ENCODE measurements at places on chromosomes 12 and 14.
A peak's percentile ranks its signal among the peaks of the same experiment; 100 is the strongest.

DNA sequence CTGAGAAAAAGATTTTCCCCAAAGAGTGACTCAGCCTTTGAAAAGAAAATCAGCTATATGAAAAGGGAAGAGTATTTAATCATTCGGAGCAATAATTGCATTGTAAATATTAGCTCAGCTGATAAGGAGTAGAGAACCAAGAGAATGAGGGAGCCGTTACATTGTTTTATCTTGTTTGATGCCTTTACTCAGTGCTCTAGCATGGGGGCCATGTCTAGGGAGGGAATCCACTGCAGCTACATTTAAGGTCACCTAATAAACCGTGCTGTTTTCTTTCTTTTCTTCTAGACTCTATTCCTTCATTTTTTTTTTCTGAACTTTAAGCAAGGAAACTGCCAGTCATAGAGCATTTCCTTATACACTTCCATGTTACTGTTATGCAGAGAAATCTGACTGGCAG, 447.0 kb downstream of the DIO2 start:
- DNase-seq = no peak
- H3K36me3 ChIP-seq = no peaks in the 10 kb centered on the region
- no peaks in the 10 kb centered on the region for H3K27me3 ChIP-seq
- no peaks in the 10 kb centered on the region for H3K4me1 ChIP-seq

- no peaks in the 10 kb centered on the region for H3K27me3 ChIP-seq
- H3K4me1 ChIP-seq = no peaks in the 10 kb centered on the region
- no peak overlapping the region for H3K4me3 ChIP-seq
- H3K27ac ChIP-seq = no peak overlapping the region
Observed at GRCh38 chr14:22400655-22401259, 188.3 kb downstream of the DAD1 start.

- DNase-seq = no peak
- no peak overlapping the region for H3K27ac ChIP-seq
- H3K27me3 ChIP-seq = no peaks in the 10 kb centered on the region
- no peak overlapping the region for H3K4me3 ChIP-seq
- H3K36me3 ChIP-seq = no peaks in the 10 kb centered on the region
- H3K4me1 ChIP-seq = no peaks in the 10 kb centered on the region
Observed at GRCh38 chr14:104361921-104362681, 217.5 kb upstream of the C14orf180 start.

DNA sequence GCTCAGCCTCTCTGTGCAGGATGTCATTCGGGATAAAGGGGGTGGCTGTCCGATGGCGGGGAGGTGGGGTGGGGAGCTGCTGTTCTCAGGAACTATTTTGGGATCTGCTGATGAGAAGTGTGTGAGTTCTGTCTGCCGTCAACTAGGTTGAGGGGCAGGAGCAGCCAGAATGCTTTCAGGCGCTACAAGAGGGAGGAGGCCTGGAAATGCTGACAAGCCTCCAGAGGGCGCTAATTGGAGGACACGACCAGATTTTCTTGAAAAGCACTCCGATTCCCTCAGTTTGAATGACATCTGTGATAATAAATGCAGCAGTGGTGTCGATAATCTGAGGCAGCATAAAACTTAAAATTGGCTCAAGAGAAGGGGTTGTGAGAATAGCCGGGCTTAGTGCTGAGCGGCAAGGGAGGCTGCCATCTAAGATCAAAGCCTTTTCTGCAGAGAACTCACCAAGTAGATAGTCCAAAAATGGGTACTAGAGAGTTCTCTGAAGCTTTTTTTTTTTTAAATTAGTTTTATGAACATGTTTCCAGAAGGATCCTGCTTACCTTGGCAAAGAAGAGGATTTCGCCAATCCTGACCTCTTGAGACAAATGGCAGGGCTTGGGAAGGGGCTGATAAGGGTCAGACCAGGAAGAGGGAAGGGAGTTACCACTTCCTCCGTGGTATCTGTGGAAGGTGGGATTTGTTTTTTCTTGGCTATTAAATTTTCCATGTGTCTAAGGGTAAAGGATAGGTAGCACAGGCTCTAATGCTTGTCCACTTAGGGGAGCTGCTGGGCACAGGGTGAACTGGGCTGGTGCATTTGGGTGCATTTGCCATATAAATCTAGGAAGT, 94.4 kb downstream of the CRACR2A start:
- no peak overlapping the region for H3K27ac ChIP-seq
- H3K4me1 ChIP-seq = no peaks in the 10 kb centered on the region
- H3K27me3 ChIP-seq = no peaks in the 10 kb centered on the region
- H3K36me3 ChIP-seq = peaks cover 50% of the 10 kb centered on the region
- H3K4me3 ChIP-seq = no peak overlapping the region

GRCh38 chr14:104299993-104300761, 161.8 kb downstream of the KIF26A start:
- no peak overlapping the region for H3K27ac ChIP-seq
- no peaks in the 10 kb centered on the region for H3K4me1 ChIP-seq
- H3K27me3 ChIP-seq = no peaks in the 10 kb centered on the region
- H3K36me3 ChIP-seq = no peaks in the 10 kb centered on the region
- peak; percentile 38 for DNase-seq

DNA sequence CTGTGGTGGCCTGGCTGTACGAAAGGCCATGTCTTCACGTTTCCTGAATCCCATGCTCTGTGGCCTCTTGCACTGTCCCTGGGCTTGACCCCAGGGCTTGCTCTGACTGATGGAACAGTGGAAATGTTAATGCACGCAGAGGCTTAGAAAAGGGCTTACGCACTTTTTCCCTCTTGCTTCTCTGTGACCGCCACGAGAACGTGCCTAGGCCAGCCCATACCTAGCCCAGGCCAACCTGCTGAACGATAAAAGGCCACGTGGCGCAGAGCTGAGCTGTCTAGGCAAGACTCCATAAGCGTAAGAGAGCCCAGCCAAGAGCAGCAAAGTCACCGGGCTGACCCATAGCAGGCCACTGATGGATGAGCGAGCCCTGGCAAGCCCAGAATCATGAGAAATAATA, 18.3 kb downstream of the TTC7B start:
- no peaks in the 10 kb centered on the region for H3K4me1 ChIP-seq
- H3K27ac ChIP-seq = no peak overlapping the region
- no peak overlapping the region for H3K4me3 ChIP-seq
- H3K36me3 ChIP-seq = no peaks in the 10 kb centered on the region
- DNase-seq = no peak

DNA sequence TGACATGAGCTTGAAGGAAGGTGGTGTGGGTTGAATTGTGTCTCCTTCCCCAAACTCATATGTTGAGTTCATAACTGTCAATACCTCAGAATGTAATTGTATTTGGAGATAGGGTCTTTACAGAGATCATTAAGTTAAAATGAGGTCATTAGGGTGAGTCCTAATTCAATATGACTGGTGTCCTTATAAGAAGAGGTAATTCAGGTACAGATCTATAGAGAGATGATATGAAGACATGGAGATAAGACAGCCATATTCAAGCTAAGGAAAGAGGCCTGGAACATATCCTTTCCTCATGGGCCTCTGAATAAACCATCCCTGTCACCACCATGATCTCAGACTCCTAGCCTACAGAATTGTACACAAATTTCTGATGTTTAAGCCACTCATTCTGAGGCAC, 514.7 kb upstream of the MGAT4C start:
- H3K27me3 ChIP-seq = no peaks in the 10 kb centered on the region
- no peaks in the 10 kb centered on the region for H3K4me1 ChIP-seq
- no peak overlapping the region for H3K27ac ChIP-seq
- H3K36me3 ChIP-seq = no peaks in the 10 kb centered on the region

- no peak overlapping the region for H3K27ac ChIP-seq
- DNase-seq = no peak
- H3K36me3 ChIP-seq = no peaks in the 10 kb centered on the region
- no peak overlapping the region for H3K4me3 ChIP-seq
- no peaks in the 10 kb centered on the region for H3K4me1 ChIP-seq
Observed at GRCh38 chr14:49549881-49550280, 36.3 kb downstream of the RPS29 start.

DNA sequence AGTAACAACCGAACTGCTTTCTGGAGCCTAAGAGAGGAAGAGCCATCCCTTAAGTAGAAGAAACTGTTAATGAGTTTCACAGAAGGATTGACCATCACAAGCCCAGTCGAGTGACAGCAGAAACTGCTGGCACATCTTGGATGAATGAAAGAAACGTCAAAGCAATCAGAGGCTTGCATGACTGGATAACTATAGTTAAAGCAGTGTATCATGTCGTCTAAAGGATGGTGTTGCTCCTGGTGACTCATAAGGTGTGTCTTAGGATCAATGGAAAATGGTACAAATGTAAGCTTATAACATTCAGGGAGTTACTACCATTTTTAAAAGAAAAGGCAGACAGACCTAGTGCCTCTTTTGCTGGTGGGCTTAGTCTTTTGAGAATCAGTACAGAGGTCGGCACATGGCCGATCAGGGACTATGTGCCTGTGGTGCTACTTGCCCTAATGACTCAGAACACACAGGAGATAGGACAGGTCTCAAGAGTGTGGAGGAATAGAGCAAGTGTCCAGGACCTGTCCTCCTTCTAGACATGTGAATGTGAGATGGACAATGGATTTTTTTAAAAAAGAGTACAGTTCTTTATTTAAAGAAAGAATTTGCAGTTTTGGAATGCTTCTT, 55.7 kb downstream of the TMX1 start:
- H3K4me1 ChIP-seq = no peaks in the 10 kb centered on the region
- H3K4me3 ChIP-seq = no peak overlapping the region
- DNase-seq = no peak
- H3K27ac ChIP-seq = no peak overlapping the region
- H3K27me3 ChIP-seq = no peaks in the 10 kb centered on the region
- no peaks in the 10 kb centered on the region for H3K36me3 ChIP-seq

DNA sequence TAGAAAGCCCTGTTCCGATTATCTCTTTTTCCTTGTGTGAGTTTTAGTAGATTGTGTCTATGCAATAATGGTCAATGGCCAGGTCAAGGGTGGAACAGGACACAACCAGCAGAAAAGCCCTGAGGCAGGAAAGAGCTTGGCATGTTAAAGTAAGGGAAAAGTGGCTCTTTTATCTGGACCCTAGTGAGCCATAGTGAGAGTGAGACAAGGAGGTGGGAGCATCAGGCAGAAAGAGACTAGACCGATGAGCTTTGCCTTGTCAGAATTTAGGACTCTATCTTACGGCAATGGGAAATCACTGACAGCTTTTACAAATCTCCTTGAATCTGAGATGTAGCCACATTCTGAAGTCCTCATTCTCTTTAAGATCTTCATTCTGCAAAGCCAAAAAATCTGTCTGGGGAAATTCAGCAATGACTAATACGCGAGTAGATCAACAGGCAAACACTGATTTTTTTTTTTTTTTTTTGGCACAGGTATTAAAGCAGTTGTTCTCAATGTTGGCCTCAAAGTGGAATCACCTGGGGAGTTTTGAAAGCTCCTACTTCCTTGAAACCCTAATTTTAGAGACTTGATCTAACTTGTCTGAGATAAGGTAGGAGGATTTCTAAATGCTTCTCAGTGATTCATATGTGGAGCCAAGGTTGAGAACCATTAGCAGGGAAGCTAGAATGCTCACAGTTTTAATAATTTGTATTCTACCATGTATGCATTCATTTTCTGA, 33.9 kb downstream of the TMEM19 start:
- no peak for DNase-seq
- H3K27me3 ChIP-seq = no peaks in the 10 kb centered on the region
- no peak overlapping the region for H3K4me3 ChIP-seq

GRCh38 chr12:69524755-69525469, 54.7 kb downstream of the FRS2 start:
- H3K36me3 ChIP-seq = no peaks in the 10 kb centered on the region
- no peaks in the 10 kb centered on the region for H3K27me3 ChIP-seq
- no peak overlapping the region for H3K4me3 ChIP-seq
- DNase-seq = no peak

- no peaks in the 10 kb centered on the region for H3K4me1 ChIP-seq
- no peak overlapping the region for H3K27ac ChIP-seq
- H3K27me3 ChIP-seq = peaks cover 4% of the 10 kb centered on the region
- H3K36me3 ChIP-seq = no peaks in the 10 kb centered on the region
Observed at GRCh38 chr14:104348741-104349140, 210.4 kb downstream of the KIF26A start.

DNA sequence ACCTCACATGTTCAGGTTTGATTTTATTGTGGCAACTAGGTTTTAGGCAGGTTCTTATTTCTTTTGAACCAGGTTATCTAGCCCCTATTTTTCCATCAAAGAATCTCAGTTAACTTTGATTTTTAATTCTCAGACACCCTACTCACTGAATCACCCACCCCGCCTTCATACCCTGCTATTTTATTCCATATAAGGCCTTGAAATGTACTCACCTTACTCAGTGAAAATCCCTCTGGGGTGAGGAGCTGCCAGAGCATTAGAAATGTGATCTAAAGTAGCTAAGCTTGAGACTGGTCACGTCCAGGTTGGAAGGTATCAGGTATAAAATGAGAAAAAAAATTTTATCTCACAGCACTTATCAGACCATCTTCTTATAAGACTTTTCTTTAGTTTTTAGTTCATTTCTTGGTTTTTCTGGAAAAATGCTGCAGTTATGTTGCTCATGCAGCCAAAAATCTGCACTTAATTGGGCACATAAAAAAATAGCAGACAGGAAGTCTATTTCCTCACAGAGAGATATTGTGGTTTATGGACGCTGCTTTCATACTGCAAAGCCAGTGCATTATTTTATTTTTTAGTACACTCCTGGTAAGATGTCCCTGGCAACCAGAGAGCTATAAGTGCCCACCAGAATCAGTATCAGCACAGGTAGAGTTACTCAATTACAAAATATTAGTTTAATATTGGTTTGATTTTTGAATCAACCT, 101.5 kb upstream of the CCDC91 start:
- no peaks in the 10 kb centered on the region for H3K27me3 ChIP-seq
- H3K4me3 ChIP-seq = no peak overlapping the region
- no peaks in the 10 kb centered on the region for H3K4me1 ChIP-seq
- no peaks in the 10 kb centered on the region for H3K36me3 ChIP-seq
- no peak for DNase-seq

- H3K27me3 ChIP-seq = no peaks in the 10 kb centered on the region
- H3K4me3 ChIP-seq = no peak overlapping the region
- no peak overlapping the region for H3K27ac ChIP-seq
- no peaks in the 10 kb centered on the region for H3K4me1 ChIP-seq
- no peaks in the 10 kb centered on the region for H3K36me3 ChIP-seq
Observed at GRCh38 chr14:72652179-72652578, 241.7 kb downstream of the DPF3 start.

GRCh38 chr12:27808841-27809240, 28.8 kb upstream of the MANSC4 start:
- no peak overlapping the region for H3K27ac ChIP-seq
- H3K36me3 ChIP-seq = no peaks in the 10 kb centered on the region
- peaks cover 3% of the 10 kb centered on the region for H3K27me3 ChIP-seq
- H3K4me3 ChIP-seq = no peak overlapping the region
- DNase-seq = no peak

DNA sequence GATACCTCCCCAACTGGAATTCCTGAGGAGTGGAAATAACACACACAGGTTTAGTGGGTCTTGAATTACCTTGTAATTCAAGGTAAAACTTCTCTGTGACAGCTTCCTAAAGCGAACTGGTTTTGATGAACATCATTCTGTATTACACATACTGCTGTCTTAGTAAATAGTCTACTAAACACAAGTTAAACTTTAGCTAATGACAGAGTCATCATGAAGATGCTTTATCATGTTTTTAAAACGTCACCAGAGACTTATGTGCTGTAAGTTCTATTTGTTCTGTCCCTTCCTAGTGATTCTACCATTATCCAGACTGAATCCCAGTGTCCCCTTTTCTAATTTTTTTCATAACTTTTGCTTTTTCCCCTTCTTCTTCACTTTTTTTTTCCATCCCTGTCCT, 11.6 kb upstream of the GXYLT1 start:
- H3K36me3 ChIP-seq = peaks cover 8% of the 10 kb centered on the region
- no peaks in the 10 kb centered on the region for H3K4me1 ChIP-seq
- H3K4me3 ChIP-seq = no peak overlapping the region
- no peak for DNase-seq
- no peak overlapping the region for H3K27ac ChIP-seq
